ENCODE measurements at places on chromosomes 7 and 10. TPM values are rescaled to one million over a fixed set of nuclear protein-coding genes. Genes with fewer than 3 reads are reported as not detected.

GSTO2 gene
- total RNA-seq, result 1.1 TPM

LIPK gene
- total RNA-seq, result not detected

SKAP2 gene
- total RNA-seq, result 5.5 TPM

JCAD gene
- total RNA-seq, result 30.4 TPM

- DNase-seq, result no peak
Measured at GRCh38 chr10:74593470-74593869, 232.9 kb upstream of the KAT6B start.

- DNase-seq, result peak; percentile 67
Measured at GRCh38 chr10:42962110-42962901, 114.6 kb upstream of the RET start.

DNA sequence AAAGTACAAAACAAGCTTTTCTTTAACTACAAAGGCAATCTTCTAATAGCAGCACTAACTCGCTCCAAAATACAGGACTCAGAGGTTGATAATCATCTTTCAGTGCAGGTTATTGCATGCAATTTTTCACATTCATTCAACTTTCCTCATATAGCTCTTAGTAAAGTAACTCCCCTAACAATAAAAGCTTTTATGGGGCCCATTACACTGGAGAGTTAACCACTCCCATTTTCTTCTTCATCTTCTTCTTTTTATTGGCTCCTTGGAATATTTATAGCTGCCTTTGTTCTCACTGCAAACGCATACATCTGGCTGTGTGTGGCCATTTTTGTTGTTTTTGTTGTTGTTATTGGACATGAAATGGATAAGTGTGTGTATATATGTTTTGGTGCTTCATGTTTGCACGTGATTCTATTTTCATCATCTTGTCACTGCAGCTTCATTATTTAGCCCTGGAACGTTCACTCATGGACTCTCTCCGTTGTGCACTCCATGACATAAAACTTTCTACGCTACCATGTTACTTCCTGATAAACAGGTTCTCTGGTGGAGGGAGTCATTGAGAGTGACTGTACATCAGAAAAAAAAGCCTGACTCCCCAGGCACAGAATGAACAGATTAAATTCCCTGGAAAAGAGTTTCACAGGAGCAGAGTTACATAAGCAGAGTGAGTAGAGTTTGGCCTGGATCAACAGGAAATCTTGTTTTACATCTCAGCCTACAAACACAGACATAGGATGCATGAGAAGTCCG is 236.4 kb upstream of the SP4 start:
- no peak for DNase-seq
